ENCODE measurements at places on chromosomes 1 and 21. TPM values are rescaled to one million over a fixed set of nuclear protein-coding genes. Genes with fewer than 3 reads are reported as not detected.
A peak's percentile ranks its signal among the peaks of the same experiment; 100 is the strongest.

DNA sequence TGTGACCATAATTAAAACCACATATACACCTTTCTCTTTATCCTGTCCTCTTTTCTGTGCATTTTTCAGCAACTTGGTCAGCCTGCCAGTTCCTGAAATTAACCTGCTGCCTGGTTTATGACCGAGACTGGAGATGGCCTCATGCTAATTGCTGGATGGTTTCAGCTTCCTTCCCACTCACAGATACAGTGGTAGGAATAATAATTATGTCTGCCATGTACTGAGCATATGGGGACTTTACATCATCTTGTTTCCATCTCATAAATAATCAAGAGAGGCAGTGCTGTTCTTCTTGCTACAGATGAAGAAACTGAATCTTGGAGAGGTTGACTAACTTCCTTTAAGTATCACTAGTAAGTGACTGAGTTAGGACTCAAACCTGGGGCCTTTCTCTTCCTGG lies 148.2 kb downstream of the NOS1AP start:
- no peak for DNase-seq
- H3K36me3 ChIP-seq = no peaks in the 10 kb centered on the region
- H3K27ac ChIP-seq = no peak overlapping the region
- no peaks in the 10 kb centered on the region for H3K27me3 ChIP-seq
- no peak overlapping the region for H3K4me3 ChIP-seq

GRCh38 chr1:203085528-203086406 lies at the start of gene MYOG:
Gene MYOG, minus strand, starts transcription at chr1:203086012. Its CDS starts 51 bp downstream, at chr1:203085961.
- peaks cover 19% of the 10 kb centered on the region for H3K4me1 ChIP-seq
- H3K27ac ChIP-seq = no peak within 1 kb of the TSS
- H3K4me3 ChIP-seq = no peak within 1 kb of the TSS
- no peak for DNase-seq

DNA sequence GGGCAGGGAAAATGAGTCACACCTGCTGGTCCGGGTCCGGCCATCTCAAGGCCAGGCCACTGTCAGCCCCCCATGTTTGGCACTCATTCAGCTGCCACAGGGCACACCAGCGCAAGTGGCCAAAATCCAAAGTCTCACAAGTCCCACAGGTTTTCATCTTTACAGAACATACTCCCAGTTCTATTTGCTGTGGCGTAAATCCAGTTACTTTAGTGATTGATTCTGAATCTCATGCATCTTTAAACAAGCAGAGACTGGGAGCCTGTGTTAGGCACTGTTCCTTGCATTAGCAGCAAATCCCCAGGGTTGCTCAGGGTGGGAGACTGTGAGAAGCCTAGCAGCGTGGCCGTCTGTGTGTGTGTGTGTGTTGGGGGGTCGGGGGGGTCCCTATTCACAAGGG lies 1.1 kb upstream of the SLC2A5 start:
- H3K4me1 ChIP-seq = peaks cover 71% of the 10 kb centered on the region
- no peak overlapping the region for H3K27ac ChIP-seq
- no peak overlapping the region for H3K4me3 ChIP-seq
- DNase-seq = no peak
- no peaks in the 10 kb centered on the region for H3K36me3 ChIP-seq

- H3K4me1 ChIP-seq = peaks cover 13% of the 10 kb centered on the region
- DNase-seq = no peak
- H3K4me3 ChIP-seq = no peak overlapping the region
These were observed 4.2 kb downstream of the CSTB start for GRCh38 chr21:43771698-43772424.

- H3K27me3 ChIP-seq = no peaks in the 10 kb centered on the region
- peaks cover 27% of the 10 kb centered on the region for H3K4me1 ChIP-seq
- H3K36me3 ChIP-seq = peaks cover 6% of the 10 kb centered on the region
These were observed 6.2 kb downstream of the SMIM1 start for GRCh38 chr1:3778590-3779264.

- no peaks in the 10 kb centered on the region for H3K27me3 ChIP-seq
- H3K4me3 ChIP-seq = no peak overlapping the region
- no peaks in the 10 kb centered on the region for H3K36me3 ChIP-seq
These were observed 57.4 kb upstream of the RGS18 start for GRCh38 chr1:192100686-192101468.

DNA sequence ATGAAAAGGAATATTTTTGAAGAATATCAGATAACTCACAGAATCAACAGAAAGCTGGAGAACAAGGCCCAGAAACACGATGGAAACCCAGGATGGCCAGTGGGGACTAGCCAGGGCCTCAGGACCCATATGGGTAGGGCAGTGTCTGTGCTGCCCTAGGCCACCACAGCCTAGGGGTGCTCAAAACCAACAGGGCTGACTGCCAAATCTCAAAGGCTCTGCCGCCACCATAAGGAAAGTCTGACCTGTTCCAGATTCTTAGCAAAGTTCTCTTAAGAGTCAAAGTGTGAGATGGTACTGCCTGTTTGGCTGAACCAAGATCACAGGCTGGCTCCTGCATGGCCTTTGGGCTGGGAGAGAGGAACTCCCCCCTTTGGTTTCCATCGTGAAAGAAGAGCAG lies 164.7 kb upstream of the CTTNBP2NL start:
- H3K4me1 ChIP-seq = no peaks in the 10 kb centered on the region
- H3K4me3 ChIP-seq = no peak overlapping the region
- H3K27ac ChIP-seq = no peak overlapping the region
- no peak for DNase-seq
- H3K27me3 ChIP-seq = no peaks in the 10 kb centered on the region
- H3K36me3 ChIP-seq = no peaks in the 10 kb centered on the region

- H3K27ac ChIP-seq = no peak overlapping the region
- H3K4me3 ChIP-seq = no peak overlapping the region
- no peaks in the 10 kb centered on the region for H3K36me3 ChIP-seq
- DNase-seq = no peak
- H3K27me3 ChIP-seq = no peaks in the 10 kb centered on the region
These were observed 34.4 kb upstream of the COP1 start for GRCh38 chr1:176241385-176242015.

DNA sequence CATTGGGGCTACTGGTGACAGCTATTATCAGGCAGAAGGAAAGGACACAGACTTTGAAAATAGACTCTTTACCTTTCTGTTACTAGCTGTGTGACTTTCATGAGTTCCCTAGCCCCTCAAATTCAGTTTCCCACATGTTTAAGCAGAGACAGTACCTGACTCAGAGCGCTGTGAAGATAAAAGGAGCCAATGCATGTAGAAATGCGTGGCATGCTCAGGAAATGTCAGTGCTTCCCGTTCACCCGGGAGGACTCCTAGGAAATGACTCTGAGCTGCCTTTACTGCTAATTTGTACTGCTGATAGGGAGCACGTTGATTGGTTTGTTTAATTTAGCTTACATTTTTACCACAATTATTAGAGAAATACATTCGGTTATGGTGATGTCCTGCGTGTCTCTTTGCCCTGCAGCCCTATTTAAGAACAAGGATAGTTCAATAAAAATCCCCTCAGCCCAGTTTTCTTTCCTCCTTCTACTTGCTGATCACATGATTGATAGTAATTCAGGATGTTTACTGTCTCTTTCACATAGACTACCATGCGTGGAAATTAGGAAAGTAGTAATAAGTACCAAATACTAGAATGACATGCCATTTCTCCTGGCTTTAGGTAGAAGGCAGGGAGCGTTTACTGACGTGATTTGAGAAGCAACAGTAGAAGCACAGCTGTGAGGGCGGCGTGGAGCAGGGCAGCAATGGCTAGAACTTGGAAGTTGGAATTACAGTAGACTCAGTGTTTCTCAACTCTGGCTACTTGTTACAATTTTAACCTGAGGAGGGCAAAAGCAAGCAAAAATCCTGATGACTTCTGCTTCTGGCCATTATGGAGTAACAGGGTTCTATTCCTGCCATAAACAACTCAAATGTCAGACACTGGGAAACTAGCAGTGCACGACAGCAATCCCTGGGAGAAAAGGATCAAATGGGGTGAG lies 15.9 kb downstream of the PDIK1L start:
- H3K4me1 ChIP-seq = peaks cover 61% of the 10 kb centered on the region
- no peak for DNase-seq
- H3K27ac ChIP-seq = peak overlapping the region; percentile 60
- H3K4me3 ChIP-seq = peak overlapping the region; percentile 44
- H3K36me3 ChIP-seq = no peaks in the 10 kb centered on the region

The LCE1C gene
- not detected for total RNA-seq

The CHIA gene
- not detected for total RNA-seq

The DRAXIN gene
- not detected for total RNA-seq

The GNAT2 gene
- not detected for total RNA-seq
